Breast epithelium (tissue), 4 donors: ENCODE measurements at places on chromosomes 4 and X.

DNA sequence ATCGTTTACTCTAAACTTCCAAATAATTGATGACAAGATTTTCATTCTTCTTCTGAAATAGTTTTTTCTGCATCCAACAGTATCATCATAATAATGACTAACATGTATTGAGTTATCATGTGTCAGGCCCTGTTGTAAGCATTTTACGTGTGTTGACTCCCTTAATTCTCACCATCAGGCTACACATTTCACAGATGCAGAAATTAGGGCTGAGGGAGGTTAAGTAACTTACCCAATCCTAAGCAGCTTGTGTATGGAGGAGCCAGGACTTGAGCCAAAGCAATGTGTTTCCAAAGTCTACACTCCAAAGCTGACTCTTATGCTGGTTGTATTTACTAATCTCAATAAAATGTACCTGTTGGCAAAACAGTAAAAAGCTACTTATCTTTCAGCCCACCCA, 11.2 kb upstream of the KDR start:
- DNase-seq, result no peak

GRCh38 chrX:82224961-82225360, 1023.1 kb downstream of the SH3BGRL start:
- DNase-seq, result no peak

- DNase-seq, result no peak
Observed at GRCh38 chr4:168711197-168712140, 214.6 kb downstream of the PALLD start.

GRCh38 chr4:8607603-8608481, 15.3 kb downstream of the CPZ start:
- no peak for DNase-seq

DNA sequence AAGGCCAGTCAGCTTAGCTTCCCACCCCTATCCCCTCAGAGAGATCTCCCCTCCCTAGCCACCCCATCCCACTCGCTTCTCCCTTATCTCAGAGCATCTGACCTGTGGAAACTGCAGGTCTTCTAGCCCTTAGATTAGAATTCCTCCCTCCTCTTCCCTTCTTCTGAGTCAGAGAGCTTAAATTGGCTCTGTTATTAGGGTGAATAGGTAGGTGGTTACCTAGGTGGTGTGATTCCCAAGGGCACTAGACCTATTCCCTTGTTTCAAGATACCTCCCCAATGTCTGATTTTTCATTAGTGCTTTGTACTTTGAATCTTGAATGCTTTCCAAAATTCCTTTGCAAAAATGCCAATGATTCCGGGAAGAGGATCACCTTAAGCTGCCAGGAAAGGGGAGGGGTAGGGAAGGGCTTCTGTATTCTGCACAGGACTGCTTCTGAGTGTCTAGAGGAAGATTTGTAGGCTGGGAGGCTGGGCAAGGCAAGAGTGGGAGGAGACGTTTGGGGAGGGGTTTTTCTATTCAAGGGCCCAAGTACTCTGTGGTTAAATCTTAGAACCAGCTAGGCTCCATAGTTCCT, 24.5 kb upstream of the MSN start:
- no peak for DNase-seq

- no peak for DNase-seq
Observed at GRCh38 chr4:165096776-165097175, 15.9 kb downstream of the TMEM192 start.

- DNase-seq, result no peak
Observed at GRCh38 chrX:48083706-48084105, 12.3 kb upstream of the ZNF630 start.

GRCh38 chr4:184648313-184649025, 778 bp downstream of the CASP3 start:
- peak; percentile 71 for DNase-seq

- DNase-seq, result no peak
Observed at GRCh38 chr4:186651181-186651603, 72.5 kb downstream of the FAT1 start.

DNA sequence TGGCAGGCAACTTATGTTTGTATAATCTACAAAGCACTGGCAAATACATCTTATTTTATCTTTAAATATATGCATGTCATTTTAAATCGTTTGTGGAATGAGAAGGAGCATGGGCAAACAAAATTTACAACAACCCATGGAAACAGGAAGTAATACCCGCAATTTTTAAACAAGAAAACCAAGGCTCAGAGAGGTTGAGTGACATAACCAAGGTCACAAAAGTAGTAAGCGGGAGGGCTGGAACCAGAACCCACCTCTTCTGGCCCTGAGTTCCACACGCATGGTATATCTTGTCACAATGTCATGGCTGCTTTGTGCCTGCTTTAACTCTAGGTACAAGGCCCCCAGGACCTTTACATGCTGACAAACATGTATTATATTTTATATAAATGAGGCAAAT, 52.9 kb downstream of the SLC7A11 start:
- no peak for DNase-seq

DNA sequence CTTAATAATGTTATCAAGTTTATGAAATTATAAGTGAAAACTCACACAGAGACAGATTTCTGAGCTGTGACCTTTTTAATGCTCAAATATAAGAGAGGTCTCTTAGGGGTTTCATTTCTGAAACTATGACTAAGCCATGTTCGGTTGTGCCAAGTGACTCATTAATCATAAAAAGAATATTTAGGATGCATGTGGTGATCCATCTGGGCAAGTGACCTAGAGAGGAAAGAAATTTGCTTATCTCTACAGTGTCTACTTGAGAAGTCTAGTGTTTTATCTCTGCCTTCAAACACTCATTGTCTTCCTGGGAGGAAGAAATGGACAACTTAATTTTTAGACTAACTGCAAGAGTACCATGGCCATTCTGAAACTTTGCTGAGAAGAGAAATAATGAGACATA, 545.3 kb upstream of the GRID2 start:
- no peak for DNase-seq

DNA sequence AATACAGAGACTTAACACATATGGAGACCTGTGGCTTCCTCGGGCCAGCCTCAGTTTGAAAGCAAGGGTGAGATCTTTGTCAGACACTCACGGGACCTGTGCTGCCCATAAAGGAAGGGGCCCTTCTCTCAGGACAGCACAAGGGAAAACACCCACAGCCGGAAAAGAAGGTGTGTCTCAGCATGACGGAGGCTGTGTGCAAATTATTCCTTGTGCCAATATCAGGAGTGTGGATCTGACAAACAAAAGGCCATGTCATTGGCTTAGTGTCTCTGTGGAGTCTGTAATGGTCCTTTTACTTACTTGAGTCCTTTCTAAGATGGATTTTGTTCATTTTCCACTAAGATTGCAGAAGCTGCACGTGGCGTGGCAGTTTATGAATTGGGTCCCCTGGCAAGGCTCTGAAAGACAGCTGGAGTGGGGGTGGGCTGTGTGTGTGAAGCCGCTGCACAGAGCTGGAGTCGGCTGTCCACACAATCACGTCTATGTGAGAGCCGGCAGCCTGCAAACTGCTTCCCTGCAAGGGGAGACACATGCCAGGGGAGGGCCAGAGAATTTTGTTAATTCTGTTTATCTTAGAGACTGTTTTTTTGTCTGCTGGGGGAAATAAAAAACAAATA, 1.9 kb downstream of the ENPP6 start:
- DNase-seq, result no peak

DNA sequence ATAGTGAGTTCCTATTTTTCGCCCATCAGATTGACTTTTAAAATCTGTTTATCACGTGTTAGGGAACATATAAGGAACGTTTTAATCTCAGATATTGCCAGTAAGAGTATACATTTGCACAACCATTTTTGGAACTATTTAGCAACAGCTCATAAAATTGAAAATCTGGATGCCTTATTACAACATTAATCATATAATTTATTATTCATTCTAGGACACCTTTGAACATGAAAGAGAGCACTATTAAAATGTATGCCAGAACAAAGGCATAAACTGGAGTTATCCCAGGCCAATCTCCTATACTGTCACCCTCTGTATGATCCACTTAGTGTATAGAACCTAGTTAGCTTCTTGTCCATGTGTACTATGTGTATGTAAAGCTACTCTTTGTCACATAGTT, 579.0 kb upstream of the MAGEB2 start:
- DNase-seq, result no peak

DNA sequence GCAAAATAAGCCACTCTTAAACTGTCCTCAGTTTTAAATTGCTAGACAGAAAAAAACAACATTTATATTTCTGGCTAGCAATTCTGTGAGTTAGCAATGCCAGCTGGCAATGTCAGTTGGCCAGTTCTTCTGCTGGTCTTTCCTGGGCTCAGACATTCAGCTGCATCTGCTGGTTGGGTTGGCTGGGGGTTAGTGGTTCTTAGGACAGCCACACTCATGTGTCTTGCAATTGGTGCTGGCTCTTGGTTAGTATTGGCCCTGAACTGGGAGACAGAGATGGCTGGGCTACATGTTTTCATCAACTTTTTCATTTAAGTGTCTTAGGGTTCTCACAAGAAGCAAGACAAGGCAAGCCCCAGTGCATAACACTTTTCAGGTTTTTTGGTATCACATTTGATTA, 48.0 kb upstream of the PDLIM5 start:
- DNase-seq, result no peak

DNA sequence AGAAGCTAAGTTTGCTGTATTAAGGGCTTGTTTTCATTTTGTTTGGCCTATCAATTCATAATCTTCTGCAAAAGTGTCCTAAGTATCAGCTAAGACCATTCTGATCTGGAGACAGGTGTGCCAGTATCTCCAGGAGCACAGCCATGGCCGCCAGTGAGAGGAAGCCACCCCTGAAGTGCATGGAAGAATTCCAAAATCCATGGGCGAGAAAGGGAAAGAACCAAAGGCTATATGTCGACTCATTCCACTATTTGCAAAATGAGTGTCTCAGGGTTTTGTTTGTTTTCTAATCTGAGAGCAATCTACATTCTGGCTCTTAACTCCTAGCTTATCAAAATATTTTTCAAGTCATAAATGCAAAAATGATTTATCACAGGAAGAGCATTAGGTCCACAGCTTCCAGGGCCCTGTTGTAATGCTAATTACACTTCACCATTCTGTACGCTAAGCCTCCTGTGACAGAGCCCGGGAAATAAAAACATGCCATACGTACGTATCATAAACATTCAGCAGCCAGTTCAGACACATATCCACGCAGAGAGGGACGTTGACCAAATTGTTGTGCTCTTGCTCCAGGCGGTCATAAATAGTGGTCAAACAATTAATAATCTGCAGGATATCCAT, 137.3 kb upstream of the FTHL17 start:
- DNase-seq, result no peak

DNA sequence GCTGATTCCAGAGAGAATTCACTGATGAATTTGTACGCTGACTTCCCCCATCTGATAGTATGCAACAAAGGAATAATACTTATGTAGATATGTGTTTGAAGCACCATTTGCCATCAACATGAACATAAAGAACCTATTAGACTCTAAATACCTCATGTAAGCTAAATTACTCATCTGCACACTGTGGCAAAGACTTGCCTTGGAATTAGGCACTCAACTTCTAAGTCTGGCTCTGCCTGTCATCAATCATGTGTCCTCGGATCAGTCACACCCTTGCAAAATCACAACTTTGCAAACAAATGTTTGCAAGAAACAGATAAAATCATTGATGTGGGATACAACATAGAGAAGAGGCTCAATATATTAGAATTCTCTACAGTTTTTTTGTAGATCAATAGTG, 169.9 kb upstream of the LDB2 start:
- DNase-seq, result no peak

DNA sequence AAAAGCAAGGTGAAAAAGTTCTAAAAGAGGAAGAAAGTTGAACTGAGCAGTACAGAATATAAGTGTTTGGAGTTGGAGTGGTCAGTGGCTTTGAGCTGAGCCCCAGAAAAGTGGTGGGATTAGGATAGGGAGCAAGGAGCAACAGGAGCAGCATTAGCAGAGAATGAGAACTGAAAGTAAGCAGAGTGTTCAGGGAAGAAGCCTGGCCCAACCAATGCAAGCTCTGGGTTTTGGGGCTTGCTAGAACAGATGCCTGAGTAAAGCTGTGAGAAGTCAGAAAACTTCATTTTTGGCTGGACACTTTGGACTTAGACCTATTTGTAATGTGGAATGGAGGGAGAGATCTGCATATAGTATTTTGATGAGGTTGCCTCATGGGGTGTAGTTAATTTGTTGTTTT, 17.8 kb downstream of the JADE1 start:
- no peak for DNase-seq

DNA sequence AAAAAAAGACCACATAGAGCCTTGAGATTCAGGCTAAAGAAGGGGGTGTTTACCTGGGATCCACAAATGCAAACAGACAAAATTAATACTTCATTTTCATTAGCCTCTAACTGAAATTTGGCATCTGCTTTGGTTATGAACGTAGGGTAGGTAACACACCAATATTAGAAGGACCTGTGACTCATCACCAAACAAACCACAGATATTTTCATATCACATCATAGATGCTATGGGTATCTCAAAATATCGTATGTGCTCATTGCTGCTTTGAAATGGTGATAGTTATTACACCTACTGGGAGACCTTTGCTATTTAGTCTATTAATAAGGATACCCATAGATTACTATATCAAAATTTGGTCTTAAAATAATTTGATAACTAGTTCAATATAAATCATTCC, 180.6 kb upstream of the MAP3K15 start:
- DNase-seq, result no peak

GRCh38 chrX:121504153-121504552, 456.7 kb downstream of the GLUD2 start:
- DNase-seq, result no peak

DNA sequence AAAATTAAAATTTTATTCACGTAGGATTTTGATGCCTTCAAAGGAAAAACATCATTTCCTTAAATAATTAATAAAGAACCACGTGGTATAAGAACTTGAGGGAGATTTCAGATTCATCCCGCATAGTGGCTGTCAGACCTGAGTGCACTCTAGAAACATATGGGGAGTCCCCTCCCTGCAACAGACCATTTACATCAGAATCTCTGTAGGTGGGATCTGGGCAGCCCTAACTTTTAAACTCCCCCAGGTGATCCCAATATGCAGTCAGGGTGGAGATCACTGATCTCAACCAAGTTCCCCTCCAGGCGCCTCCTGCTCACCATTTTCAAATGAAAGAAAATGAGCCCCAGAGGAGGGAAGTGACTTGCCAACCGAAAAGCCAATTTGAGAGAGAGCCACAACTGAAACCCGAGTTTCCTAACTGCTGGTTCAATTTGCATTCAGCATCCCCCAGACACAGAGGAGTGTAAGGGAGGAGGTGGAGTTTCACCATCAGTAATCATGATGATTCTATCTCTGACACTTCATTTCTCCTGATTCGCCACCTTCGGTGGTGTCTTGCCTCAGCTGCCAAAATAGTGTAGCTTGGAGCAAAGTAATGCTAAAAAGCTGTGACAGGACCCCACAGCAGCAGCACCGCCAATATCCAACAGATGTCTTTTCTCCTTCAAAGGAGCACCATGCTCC, 11.4 kb downstream of the RNF150 start:
- no peak for DNase-seq

DNA sequence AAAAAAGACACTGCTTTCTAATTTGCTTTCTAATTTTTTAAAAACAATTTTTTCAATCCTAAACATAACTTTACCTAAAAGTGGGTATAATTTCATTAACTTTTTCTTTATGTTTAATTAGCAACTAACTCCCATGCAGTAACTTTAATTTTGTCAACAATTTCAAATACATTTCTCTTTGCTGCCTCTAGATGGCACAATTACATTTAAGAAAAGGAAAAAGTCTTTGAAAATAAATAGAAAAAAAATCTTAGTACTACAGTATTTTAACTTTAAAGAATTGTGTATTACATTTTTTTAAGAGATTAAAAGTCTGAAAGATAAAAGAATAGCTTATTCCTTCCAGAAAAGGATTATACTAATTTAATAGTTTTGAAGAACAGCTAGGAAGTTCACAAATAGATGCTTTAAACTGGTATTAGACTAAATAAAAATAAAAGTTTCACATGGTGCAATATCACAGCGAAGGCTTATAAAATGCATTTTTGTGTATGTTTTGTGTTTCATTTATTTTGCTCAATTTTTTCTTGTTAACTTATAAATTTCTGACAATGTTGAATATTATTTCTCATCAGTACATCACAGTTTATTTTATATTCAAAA, 105.1 kb downstream of the ADGRA3 start:
- DNase-seq, result no peak
